Lower lobe of right lung (tissue), 2 donors: ENCODE measurements at places on chromosomes 12 and 14. TPM values are rescaled to one million over a fixed set of nuclear protein-coding genes. Genes with fewer than 3 reads are reported as not detected.

DNA sequence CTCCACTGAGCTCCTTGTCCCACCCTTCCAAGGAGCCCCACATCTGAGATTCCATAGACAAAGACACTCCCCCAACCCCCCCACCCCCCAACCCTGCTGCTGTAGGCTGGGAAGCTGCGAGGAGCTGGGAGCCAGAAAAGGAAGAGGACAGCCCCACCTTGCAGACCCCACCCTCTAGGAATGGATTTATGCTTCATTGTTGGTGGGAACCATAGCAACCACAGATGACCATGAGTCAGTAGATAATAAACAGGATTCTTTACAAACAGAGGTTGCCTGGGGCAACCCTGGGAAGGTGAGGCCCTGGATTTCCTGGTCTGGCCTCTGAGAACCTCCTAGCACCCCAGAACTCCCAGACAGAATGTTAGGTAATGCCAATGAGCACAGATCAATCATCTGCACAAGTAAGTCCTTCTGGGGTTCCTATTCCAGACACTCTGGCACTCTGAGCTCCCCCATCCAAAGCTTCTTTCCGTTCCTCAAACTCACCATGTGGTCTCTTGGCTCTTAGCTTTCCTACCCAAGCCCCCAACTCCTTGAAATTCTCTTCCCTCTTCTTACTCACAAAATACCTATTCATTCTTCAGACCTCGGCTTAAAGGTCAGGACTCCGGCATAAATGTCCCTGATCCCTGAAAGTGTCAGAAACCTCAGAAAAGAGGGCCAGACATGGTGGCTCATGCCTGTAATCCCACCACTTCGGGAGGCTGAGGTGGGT is 15.2 kb upstream of the PLEKHG6 start:
- peak; percentile 39 for DNase-seq

DNA sequence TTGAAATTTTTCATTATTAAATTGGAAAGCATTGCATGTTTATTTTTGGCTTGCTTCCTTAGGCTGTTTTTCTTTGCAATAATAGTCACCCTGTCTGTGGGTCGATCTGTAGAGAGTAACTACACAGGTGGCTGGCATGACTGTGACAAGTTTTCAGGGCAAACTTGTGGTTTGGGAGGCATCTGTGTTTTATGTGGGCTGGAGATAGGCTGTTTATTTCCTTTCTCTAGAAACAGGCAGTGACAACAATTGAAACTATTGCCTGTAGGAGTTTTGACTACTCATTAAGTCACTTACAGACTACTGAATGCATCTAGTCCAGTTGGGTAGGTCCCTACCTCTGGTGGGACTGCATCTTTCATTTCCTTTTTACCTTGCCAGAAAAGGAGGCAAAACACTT is 155.6 kb downstream of the DYRK2 start:
- no peak for DNase-seq

The PCED1B gene
- 13.4 TPM for total RNA-seq

GRCh38 chr14:73437206-73437605 is 21.1 kb downstream of the NUMB start:
- no peak for DNase-seq

The GOLGA3 gene
- total RNA-seq, result 59.7 TPM
